Stimulated activated CD8-positive, alpha-beta memory T cell treated with anti-CD3 and anti-CD28 coated beads, Interleukin-15, amount 100 ng/mL, for 4 hours (primary cell): ENCODE measurements at places on chromosomes 1 and 21.

DNA sequence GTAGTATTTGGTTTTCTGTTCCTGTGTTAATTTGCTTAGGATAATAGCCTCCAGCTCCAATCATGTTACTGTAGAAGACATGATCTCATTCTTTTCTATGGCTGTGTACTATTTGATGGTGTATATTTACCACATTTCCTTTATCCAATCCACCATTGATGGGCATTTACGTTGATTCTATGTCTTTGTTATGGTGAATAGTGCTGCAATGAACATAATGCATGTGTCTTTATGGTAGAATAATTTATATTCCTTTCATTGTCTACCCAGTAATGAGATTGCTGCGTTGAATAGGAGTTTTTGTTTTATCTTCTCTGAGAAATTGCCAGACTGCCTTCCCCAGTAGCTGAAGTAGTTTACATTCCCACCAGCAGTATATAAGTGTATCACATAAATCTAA, 538.8 kb downstream of the LRRIQ3 start:
- no peak for DNase-seq

DNA sequence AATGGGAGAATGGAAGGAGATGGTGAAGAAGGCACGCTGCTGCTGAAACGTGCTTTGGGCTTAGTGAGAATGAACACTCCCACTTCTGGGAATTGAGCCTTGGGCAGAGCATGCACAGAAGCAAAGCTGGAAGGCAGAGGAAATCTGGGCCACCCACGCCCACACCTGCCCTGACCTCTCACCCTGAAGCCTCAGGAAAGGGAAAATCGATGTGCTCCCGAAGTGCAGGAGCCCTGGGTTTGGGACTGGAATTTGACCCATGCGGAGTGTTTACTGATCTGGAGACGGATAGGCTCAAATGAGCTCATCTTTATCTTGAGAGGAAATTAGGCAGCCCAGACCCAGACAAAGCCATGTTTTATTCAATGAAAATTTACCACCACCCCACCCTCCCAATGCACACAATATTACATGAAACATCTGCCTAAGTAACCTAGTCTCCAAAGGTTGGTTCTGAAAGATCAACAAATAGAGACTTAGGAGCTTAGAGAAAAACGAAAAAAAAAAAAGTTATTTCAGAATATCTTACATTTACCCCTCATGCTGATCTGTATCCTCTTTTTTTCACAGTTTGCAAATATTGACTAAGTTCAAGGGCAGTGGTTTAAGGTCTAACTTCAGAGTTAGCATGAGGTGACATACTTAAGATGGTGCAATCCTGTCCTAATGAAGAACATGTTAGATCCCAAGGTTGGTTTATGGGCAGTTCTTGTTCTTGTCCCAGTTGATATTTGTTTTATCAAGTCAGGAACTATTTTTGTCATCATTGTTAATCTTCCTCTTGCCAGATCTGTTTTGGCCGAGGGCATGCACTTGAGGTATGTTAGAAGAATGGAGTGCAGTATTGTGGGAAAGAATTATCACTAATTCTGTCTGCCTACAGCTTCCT, 63.0 kb downstream of the PROX1 start:
- DNase-seq: no peak

DNA sequence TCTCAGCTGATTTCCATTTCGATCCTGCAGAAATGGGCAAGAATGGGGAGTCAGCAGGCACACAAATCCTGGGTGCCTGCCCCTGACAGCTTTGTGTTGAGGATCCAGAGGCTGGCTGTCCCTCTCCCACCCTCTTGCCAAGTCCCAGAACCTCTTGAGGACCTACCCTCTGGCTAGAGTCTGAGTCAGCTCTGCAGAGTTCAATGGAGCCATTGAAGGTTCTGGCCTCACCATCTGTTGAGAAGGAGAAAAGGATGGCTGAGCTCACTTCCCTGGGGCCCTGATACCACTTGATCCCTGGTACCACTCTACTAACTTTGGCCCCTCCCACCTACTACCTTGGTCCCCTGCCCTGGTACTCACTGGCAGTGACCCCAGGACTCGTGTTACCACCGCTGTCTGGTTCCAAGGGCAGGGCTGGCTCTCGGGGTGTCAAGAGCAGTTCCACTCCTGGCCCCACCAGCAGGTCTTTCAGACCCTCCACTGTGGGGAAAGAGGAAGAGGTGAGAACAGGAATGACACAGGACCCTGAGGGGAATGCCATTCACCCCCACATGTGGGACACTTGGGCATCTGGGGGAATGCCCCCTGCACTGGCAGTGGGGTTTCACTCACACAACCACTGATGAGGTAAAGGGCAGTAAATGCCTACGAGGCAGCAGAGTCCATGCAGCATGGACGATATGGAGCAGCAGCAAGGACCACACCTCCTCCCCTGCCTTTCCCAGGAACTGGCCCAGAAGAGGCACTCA, 10.5 kb downstream of the RXFP4 start:
- DNase-seq: no peak

DNA sequence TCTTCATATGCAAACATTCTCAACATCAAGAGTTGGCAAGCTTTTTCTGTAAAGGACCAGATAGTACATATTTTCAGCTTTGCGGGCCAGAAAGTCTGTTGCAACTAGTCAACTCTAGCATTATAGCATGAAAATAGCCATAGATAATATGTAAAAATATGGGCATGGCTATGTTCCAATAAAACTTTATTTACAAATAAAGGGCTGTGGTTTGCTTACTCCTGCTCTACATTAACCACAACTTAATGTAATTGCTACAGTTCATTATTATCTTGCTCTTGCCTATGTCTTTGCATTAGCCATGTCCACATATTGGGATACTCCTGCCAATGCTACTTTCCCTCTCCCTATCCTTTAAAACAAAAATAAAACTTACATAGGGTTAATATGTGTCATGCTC, 24.5 kb upstream of the CTSK start:
- no peak for DNase-seq

DNA sequence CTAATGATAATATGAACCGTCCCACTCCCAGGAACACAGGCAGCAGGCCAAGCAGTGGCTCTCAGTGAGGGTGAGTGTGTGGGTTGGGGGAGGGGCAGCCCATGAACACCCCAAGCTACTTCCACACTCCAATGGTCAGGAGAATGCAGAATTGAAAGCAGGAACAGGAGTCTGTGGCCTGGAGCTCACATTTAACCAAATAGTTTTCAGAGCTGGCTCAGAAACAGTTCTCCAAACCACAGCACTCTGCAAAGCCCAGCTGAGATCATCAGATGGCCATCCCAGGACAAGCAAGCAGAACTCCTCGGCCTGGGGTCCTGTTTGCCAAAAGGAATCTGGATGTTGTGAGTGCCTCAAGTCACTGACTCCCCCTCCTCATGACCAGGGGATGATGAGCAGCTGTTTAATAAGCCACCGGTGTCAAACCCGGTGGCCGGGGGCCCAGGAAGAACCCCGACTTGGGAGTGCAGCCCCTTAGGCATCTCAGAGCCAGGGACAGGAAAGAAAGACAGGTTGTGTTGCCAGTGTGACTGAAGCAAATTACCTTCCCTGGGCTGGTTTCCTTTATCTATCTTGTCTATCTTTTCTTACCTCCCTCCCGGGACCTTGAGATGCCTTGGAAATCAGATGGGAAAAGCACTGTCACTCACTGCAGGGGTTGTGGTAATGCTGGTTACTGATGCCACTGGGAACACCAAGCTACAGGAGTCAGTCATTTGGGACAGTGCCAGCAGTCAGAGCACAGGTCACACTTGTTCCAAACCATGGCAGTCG, 20.4 kb downstream of the DEGS1 start:
- no peak for DNase-seq

DNA sequence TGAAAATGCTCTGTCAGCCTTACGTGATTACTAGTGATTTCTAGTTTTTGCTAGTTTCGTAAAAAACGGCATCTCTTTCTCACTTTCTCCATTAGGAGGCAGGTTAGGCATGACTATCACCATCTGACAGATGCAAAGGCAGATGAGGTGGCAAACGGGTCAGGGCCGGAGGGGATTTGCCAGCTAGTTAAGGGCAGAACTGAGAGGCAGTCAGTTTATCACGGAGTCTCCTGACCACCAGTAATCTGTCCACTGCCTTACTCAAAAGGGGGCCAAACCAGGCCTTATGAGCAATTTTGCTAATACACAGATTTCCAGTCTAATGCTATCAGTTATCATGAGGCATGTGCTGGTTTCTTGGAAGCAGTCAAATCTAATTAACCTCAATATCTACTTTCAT, 159.3 kb downstream of the TSEN15 start:
- DNase-seq: no peak

DNA sequence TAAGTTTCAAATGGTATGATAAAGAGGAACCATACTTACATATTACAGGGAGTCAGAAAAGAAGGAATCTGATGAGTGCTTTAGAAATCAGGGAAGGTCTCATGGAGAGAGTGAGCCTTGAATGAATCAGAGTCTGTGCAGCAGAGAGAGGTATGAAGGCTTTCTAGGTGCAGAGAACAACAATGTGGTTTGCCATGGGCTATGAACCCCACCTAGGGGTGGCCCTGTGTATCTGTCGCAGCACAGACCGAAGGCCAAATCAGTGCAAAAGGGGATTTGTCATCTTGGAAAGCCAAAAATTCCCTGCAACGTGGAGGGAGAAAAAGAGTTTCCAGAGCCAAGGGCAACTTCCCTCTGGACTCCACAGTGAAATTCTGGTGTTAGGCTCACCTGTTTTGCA, 3.5 kb downstream of the PAPPA2 start:
- DNase-seq: no peak

- no peak for DNase-seq
These were observed 2.7 kb upstream of the HMCN1 start for GRCh38 chr1:185731446-185731845.

- DNase-seq: no peak
These were observed 59.3 kb downstream of the MDM4 start for GRCh38 chr1:204575221-204576190.

DNA sequence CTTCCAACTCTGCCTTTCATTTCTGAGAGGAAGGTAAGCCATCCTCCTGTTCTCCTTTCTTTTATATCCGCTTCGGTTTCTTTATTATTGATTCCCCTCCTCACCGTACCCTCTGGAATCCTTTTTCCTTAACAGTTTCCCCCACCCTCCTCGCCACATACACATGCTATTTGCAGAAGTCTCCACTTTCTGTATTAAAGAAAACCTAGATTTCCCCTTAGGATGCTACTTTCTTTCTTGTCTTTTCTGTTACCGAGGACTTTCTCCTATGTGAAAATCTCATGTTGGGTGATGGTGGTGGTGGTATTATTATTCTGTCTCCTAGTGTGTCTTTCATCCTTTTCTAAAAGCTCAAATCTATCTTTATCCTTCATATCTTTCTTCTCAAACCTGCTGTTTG, 62.3 kb downstream of the AK4 start:
- DNase-seq: no peak

DNA sequence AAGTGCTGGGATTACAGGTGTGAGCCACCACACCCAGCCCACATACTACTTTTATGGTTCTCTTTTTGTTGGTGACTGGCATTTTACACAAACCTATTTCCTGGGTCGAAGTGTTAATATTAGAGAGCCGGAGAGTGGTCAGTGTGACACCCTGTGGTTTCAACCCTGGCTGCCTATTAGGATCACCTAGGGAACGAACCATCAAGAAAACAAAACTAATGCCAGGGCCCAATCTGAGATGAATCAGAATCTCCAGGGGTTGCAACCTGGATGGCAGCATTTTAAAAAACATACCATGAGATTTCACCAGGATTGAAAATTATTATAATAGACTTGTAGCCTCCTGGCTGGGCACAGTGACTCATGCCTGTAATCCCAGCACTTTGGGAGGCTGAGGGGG, 6.1 kb downstream of the MRPS21 start:
- no peak for DNase-seq
